ENCODE measurements at places on chromosomes 7 and 10.

DNA sequence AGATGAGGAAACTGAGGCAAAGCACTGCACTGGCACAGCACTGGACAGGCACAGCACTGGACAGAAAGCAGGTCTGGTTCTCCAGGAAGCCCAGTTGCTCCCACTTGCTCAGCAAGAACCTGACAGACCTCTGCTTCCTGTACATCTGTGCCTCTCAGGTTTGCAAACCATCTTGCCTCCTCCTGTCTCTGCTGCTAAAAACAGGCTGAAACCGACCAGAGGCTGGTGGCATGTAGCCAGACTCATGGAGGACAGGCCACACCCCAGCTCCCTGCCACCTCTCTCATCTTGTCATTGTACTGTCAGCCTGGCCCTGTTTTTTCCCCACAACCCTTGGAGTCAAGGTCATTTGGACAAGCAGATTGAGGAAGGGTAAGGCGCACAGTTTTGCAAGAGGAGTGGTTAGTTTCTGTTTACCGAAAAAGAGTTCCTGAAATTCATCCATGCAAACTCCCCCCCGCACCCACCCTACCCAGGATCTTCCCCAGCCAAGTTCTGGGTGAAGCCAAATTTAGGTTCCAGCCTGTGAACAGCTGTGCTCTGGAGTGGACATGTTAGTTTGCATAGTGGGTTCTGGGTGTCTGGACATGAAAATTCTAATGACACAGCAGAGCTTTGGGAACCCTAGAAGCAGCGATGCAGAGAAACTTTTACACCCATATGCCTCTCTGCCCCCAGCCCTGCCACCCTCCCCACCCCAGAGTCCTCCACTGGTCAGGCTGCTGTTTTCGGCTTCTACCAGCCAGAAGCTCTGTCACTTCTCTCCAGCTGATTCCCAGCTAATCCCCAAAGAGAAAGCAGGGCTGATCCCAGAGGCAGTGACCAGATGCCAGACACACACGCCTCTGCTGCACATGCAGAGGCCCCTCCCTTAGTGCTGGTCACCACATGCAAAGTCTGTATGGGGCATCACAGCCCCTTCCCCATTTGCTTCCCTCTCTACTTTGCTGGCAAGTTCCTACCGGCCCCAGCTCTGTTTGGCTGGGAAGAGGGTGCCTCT lies 8.5 kb upstream of the C10orf105 start:
- peak overlapping the region; percentile 81 for H3K4me3 ChIP-seq
- peak overlapping the region; percentile 90 for H3K27ac ChIP-seq
- DNase-seq: peak; percentile 67
- no peaks in the 10 kb centered on the region for H3K36me3 ChIP-seq

DNA sequence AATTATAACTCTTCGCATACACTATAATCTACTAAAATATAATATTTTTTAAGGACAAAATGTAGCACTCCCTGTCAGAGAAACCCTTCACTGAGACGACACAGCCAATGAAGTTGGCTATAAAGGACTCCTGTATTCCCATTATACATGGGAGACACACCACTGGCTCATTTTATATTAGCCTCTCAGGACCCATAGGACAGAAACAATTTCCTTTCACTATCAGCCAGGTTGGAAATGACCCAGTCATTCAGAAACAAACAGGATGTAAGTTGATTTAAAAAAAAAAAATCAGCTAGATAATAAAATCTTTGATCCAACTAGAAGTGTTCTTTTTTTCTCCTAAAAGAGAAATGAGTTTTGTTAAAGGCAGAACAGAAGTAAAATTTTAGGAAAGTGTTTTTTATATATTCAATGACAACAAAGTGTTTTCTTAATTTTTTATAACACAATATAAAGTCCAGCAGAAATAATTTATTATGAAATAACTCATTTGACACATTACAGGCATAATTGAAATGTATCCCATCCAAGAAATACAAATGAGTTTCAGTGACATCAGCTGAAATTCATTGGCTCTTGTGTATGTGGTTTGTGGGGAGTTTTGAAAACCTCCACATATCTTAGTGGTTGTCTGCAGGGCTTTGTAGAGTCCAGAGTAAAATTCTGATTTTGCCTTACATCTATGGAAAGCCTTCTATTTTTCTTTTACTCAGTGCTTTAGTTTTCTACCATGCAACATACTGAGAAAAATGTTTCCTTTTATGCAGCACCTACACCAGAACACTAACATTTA lies 64.1 kb downstream of the CTTNBP2 start:
- no peaks in the 10 kb centered on the region for H3K4me1 ChIP-seq
- no peak overlapping the region for H3K4me3 ChIP-seq
- H3K36me3 ChIP-seq: no peaks in the 10 kb centered on the region
- no peaks in the 10 kb centered on the region for H3K27me3 ChIP-seq

DNA sequence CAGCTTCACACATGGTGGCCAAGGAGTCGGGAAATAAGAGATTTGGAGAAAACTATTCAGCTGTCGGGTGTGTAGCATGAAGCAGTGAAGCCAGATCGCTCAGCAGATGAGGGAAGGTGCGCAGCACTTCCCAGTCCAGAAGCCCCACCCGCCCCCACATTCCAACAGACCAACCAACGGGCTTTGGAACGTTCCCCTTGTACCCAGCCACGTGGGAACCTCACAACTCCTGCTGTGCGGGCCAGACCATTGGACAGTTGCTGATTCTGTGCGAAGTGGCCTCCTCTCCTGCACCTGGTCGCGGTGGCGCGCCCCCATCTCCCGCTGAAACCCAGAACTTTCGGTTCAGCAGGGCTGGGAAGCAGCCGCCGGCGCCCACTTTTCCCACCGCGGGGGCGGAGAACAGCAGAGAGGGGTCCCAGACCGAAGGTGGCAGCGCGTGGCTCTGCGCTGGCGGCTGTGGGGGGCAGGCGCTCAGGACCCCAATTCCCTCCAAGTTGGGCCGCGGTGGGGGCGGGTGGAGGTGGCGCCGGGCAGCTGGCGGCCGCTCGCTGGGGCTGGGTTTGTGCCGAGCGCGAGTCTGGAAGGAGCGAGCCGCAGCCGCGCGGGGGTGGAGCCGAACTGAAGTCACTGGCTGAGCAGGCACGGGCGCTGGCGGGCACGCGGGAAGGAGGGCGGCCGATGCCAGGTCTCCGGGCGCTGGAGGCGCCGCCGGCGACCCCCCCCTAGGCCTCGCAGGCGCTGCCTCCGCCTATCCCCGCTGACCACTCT lies 1301.5 kb upstream of the SORCS1 start:
- H3K4me1 ChIP-seq: no peaks in the 10 kb centered on the region
- H3K4me3 ChIP-seq: no peak overlapping the region
- H3K27me3 ChIP-seq: peaks cover 6% of the 10 kb centered on the region
- DNase-seq: no peak
- H3K27ac ChIP-seq: no peak overlapping the region

DNA sequence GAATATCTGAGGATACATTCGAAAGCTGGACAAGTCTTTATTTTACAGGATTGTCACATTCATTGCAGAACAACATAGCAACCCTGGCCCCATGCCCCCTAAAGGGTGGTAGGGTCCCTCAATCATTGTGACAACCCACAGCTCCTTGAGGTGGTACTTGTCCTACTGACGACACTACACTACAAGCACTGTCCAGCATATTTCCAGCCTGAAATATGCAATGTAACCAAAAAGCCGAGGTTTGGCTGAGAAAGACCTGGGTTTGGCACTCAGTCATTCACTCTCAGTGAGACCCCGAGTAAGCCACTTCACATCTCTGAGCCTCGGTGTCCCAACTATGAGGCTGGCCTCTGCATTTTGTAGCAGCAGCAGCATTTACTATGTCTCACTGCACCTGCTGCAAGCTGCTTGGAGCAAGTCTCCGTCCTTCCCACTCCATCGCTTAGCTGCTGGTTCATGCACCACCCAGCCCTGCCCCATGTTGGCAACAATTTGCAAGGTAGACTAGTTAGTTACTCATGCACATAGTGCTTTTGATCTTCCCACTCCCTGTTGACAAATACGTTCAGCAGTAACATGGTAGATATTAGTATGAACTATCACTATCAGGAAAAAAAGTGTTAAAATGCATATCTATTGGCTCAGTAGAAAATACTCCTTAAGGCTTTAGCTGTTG lies 43.6 kb upstream of the TNPO3 start:
- no peak for DNase-seq
- H3K27me3 ChIP-seq: no peaks in the 10 kb centered on the region
- no peak overlapping the region for H3K27ac ChIP-seq
- H3K4me3 ChIP-seq: no peak overlapping the region
- H3K4me1 ChIP-seq: peaks cover 9% of the 10 kb centered on the region
- no peaks in the 10 kb centered on the region for H3K36me3 ChIP-seq

DNA sequence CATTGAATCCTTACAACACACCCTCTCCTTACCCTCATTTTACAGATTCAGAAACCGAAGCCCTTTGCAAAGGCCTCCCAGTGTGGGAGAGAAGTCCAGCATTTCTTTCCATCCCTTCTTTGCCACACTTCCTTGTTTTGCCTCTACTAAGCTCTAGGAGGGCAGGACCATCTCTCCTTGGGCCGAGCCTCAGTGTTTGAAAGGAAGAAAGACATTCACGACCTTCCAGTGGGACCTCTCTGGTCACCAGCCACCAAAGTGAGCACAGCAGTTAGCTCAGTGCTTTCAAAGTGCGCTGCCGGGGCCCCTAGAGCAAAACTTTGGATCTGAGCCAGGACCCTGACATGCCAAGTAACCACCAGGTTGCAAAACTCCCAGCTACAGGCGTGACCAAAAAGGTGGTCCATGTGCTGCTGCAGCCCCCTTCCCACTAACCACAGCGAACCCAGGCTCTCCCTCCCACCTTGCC lies 12.4 kb downstream of the CTBP2 start:
- H3K4me1 ChIP-seq: peaks cover 88% of the 10 kb centered on the region
- peaks cover 8% of the 10 kb centered on the region for H3K27me3 ChIP-seq
- peak overlapping the region; percentile 99 for H3K27ac ChIP-seq
- H3K36me3 ChIP-seq: peaks cover 3% of the 10 kb centered on the region

- no peak overlapping the region for H3K27ac ChIP-seq
- no peak for DNase-seq
- H3K4me1 ChIP-seq: no peaks in the 10 kb centered on the region
- no peak overlapping the region for H3K4me3 ChIP-seq
- peaks cover 2% of the 10 kb centered on the region for H3K27me3 ChIP-seq
- no peaks in the 10 kb centered on the region for H3K36me3 ChIP-seq
Measured at GRCh38 chr7:120089968-120090367, 183.0 kb upstream of the KCND2 start.

DNA sequence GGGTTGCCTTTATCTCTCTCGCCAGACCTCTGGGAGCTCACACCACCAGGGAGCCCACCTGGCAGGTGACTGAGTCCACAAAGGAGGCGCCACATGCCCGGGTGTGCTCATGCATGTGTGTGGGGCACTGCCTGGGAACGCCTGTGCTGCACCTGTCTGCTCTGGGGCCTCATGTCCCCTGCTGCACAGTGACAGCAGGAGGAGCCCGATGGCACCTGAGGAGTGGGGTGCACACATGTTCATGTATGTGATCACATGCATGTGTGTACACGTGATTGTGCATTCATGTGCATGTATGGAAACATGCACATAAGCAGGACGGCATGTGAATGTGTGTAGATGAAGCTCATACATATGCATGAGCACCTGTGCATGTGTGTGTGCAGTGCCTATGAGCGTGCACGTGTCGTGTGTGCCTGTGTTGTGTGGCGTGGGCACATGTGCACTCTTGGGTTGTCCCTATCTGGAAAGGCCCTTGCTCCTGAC lies 22.0 kb downstream of the YKT6 start:
- H3K27ac ChIP-seq: no peak overlapping the region
- H3K4me3 ChIP-seq: no peak overlapping the region
- H3K4me1 ChIP-seq: no peaks in the 10 kb centered on the region
- DNase-seq: no peak

Data from immature natural killer cell (primary cell).